ENCODE measurements at places on chromosomes 6 and 20. TPM values are rescaled to one million over a fixed set of nuclear protein-coding genes. Genes with fewer than 3 reads are reported as not detected.

HEY2 gene
- 0.32 TPM for total RNA-seq

TRIM40 gene
- not detected for total RNA-seq

RAET1E gene
- total RNA-seq = not detected

RNF144B gene
- total RNA-seq = 3.2 TPM

PMEPA1 gene
- 8.6 TPM for total RNA-seq

ZBTB46 gene
- 0.30 TPM for total RNA-seq

GABRR1 gene
- not detected for total RNA-seq

POLR1C gene
- 46.5 TPM for total RNA-seq

OSER1 gene
- total RNA-seq = 95.3 TPM

CST5 gene
- total RNA-seq = not detected

VSX1 gene
- total RNA-seq = not detected

GRCh38 chr6:49082611-49083010 is 380.4 kb downstream of the MMUT start:
- no peak overlapping the region for H3K27ac ChIP-seq
- H3K27me3 ChIP-seq = no peaks in the 10 kb centered on the region
- no peaks in the 10 kb centered on the region for H3K4me1 ChIP-seq

DNA sequence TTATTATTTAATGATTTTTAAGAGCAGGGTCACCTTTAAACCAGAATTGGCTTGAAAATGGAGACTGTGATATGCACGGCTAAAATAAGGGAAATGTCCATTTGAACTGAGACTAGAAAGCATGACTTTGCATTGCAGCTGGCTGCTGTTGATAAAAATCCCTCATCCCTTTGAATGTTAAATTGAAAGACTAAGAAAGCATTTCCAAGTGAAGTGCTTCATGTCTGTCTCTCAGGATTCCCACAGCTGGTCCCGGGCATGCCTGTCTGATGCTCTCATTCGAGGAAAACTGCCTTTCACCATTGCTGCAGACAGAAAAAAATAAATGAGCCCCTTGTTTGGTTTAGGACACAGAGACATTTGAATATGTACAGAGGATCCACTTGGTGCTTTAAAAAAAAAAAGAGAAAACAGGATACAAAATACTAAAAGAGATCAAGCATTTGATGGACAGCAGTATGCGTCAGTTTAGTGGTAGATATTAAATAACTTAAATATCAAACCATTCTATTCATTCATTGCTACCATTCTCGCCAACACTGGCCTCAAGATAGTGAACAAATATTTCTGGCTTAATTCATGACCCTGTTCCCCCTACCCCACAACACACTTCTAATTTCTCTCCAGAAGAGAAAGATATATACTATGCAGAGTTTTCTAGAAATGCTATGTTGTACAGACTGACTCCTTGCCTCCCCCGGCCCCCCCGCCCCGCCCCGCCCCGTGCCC is 55.0 kb downstream of the TBC1D7 start:
- peaks cover 18% of the 10 kb centered on the region for H3K4me1 ChIP-seq
- H3K4me3 ChIP-seq = no peak overlapping the region
- H3K27ac ChIP-seq = no peak overlapping the region
- H3K27me3 ChIP-seq = no peaks in the 10 kb centered on the region

GRCh38 chr20:59434960-59435359 is 134.5 kb downstream of the EDN3 start:
- H3K4me1 ChIP-seq = no peaks in the 10 kb centered on the region
- H3K4me3 ChIP-seq = no peak overlapping the region
- no peaks in the 10 kb centered on the region for H3K27me3 ChIP-seq
- no peaks in the 10 kb centered on the region for H3K36me3 ChIP-seq
- no peak overlapping the region for H3K27ac ChIP-seq

DNA sequence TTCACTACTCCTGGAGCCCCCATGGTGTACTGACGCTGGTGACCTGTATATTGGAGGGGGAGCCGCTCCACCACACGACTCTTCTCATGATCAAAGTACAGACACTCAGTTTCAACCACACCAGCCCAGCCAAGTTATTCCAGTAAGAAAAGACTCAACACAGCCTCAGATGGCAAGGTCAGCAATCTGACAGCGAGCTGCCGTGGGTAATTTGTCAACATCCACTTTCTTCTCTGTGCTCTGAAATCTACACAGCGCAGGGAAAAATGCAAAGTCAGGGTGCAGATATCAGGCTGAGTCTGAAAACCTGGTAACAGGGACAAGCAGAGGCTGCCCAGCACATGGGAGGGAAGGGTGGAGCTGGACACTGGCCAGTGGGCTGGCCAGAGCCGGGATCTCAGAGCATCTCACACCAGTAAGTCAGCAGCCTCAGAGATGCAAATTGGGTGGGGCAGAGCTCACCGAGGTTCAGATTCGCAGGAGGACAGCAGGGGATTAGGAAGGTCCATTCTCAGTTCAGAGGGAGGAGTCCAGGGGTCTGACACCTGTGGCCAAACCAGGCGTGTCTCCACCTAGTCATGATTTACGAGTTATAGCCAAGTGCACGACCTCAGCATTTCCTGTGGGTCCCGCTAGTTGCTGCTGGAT is 44.5 kb upstream of the RPS6KA2 start:
- no peak overlapping the region for H3K4me3 ChIP-seq
- no peak for DNase-seq
- H3K36me3 ChIP-seq = no peaks in the 10 kb centered on the region
- H3K27me3 ChIP-seq = peaks cover 3% of the 10 kb centered on the region
- no peaks in the 10 kb centered on the region for H3K4me1 ChIP-seq

DNA sequence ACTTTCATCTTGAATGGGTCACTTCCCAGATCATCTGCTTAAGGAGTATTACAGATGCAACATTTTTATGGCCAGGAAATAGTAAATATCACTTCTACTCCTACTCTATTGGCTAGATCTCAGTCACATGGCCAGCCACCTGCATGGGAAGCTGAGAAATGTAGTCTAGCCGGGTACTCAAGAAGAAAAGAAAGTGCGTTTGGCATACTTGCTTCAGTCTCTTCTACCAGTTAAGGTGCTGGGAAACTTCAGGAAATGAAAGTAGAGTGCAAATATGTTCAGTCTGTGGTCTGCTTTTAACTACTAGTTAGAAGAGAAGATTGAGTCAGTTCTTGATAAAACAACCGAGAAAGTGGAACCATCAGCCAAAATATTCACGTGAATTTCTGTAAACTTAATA is 129.2 kb downstream of the PDSS2 start:
- H3K4me3 ChIP-seq = no peak overlapping the region
- DNase-seq = no peak
- peaks cover 2% of the 10 kb centered on the region for H3K36me3 ChIP-seq
- H3K27ac ChIP-seq = no peak overlapping the region

- no peaks in the 10 kb centered on the region for H3K27me3 ChIP-seq
- H3K27ac ChIP-seq = no peak overlapping the region
- H3K4me3 ChIP-seq = no peak overlapping the region
- no peaks in the 10 kb centered on the region for H3K4me1 ChIP-seq
- no peak for DNase-seq
These were observed 182.2 kb downstream of the FARS2 start for GRCh38 chr6:5443491-5443890.

DNA sequence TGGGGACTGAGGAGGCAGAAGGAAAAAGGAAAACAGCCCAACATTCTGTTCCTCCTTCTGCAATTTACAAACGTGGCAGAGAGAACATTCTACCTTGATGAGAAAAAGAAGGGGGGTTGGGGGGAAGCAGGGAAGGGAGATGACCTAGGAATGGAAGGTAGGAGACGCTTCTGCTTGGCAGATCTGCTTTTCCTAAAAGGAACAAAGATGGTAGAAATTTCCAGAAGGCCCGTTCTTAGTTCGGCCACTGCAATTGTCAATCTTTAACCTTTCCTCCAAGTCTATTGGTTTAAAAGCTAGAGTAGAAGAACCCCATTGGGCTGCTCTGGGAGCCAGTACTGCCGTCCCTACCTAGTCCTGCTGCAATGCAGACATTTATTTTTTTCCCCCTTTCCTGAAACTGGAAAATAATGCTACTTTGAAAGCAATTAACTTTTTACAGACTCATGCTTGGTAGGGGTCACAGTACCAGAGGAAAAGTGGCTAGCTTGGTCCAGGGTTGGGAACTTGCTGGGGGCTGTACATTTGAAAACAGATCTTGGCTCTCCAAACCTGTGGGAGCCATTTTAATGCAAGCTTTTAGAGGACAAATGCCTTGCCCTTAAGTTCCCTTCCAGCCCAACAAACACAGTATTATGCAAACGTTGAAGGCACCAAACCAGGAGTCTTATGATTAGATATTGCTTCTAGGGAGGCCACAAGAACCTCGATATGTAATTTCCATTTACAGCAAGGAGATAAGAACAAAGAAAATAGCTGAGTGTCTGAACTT is 2.6 kb downstream of the ZMYND8 start:
- H3K27me3 ChIP-seq = no peaks in the 10 kb centered on the region
- peak overlapping the region; percentile 50 for H3K4me3 ChIP-seq
- H3K4me1 ChIP-seq = peaks cover 75% of the 10 kb centered on the region
- H3K36me3 ChIP-seq = peaks cover 16% of the 10 kb centered on the region
- no peak for DNase-seq

DNA sequence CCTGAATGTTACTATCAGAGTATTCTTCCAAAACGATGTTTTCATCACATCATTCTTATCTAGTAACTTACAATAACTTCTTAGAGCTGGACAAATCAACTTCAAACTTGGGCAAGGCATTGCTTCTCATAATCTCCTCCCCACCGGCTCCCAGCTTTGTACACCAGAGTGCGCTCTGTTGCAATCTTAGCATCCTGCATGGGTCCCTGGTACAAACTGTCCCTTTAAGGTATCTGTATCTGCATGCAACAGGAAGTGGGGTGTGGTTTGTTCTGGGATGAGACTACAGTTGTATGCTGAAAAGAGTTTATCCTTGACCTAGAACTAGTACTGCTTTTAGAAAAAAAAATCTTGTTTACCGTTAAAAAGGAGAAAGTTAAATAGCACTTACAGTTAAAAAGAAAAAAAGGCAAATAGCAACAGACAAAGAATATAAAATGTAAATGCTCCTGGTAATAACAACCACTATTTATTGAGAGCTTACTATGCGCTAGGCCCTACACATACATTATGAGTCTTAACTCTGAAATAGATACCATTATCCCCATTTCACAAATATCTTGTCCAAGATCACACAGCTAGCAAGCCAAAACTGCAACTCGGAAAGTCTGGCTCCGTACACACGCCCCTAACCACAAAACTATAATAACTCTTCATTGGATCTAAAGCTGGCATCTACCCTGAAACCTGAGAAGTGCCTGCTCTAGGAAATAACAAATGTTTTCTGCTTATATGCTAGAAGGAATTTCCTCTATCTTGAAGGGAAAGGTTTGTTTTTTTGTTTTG is 9.8 kb upstream of the HECA start:
- H3K27ac ChIP-seq = peak overlapping the region; percentile 83
- no peaks in the 10 kb centered on the region for H3K27me3 ChIP-seq
- H3K4me3 ChIP-seq = no peak overlapping the region
- H3K4me1 ChIP-seq = peaks cover 23% of the 10 kb centered on the region
- peak; percentile 78 for DNase-seq

DNA sequence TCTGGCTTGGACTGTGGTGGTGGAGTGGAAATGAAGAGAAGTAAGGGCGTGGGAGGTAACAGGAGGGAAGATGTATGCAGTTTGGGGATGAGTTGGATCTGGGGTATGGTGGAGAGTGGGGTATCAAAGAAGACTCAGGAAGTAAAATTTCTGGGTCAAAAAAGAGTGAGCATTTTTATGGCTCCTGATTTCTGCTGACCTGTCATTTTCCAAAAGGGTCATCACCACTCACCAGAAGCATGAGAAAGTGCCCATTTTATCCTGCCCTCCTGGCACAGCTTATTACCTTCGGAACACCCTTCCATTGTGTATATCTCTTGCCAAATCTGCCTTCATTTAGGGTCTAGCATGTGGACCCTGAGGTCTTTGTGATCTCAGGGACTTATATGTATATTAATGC is 17.3 kb downstream of the TOX2 start:
- no peak overlapping the region for H3K27ac ChIP-seq
- no peak overlapping the region for H3K4me3 ChIP-seq
- H3K27me3 ChIP-seq = peaks cover 38% of the 10 kb centered on the region
- H3K4me1 ChIP-seq = peaks cover 4% of the 10 kb centered on the region
- H3K36me3 ChIP-seq = no peaks in the 10 kb centered on the region
- DNase-seq = no peak

- no peak overlapping the region for H3K4me3 ChIP-seq
- no peaks in the 10 kb centered on the region for H3K4me1 ChIP-seq
- DNase-seq = no peak
- H3K36me3 ChIP-seq = no peaks in the 10 kb centered on the region
These were observed 93.7 kb downstream of the PLG start for GRCh38 chr6:160795721-160796120.

- no peaks in the 10 kb centered on the region for H3K36me3 ChIP-seq
- H3K27ac ChIP-seq = no peak overlapping the region
- H3K4me3 ChIP-seq = no peak overlapping the region
- no peak for DNase-seq
These were observed 145.3 kb upstream of the TENT5A start for GRCh38 chr6:81897793-81898192.

DNA sequence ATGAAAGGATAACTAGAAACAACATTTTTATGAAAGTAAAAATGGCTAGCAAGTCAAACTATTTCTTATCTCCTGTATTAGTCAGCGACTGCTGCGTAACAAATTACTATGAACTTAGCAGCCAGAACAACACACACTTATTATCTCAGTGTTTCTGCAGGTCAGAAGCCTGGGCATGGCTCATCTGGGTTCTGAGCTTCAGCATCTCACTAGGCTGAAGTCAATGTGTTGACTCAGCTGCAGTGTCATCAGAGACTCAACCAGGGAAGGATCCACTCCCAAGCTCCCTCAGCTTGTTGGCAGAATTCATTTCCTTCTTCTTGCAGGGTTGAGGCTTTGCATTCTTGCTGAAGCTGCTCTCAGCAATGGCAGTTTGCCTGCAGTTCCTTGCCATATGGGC is 33.2 kb upstream of the IGF2R start:
- H3K27ac ChIP-seq = no peak overlapping the region
- no peak for DNase-seq
- H3K27me3 ChIP-seq = no peaks in the 10 kb centered on the region
- H3K36me3 ChIP-seq = no peaks in the 10 kb centered on the region
- no peak overlapping the region for H3K4me3 ChIP-seq

DNA sequence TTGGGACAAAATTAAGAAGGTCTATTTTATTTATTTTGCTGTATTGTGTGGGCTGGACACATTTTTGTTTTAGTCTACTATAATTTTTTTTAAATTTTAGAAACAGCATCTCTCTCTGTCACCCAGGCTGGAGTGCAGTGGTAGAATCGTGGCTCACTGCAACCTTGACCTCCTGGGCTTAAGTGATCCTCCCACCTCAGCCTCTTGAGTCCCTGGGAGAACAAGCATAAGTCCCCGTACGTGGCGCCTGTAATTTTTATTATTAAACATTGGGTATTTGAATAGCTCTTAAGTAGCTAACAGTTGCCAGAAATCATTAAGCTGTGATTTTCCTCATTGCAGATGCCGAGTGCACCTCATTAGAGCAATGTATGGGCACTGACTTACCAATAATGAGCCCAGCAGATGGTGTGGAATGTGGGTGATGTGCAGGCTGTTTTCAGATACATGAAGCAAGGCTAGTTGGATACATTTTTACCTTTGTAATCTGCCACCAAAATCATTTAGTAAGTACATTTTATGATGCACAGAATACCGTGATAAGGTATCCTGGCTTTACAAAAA is 10.3 kb upstream of the MAS1 start:
- no peaks in the 10 kb centered on the region for H3K36me3 ChIP-seq
- H3K4me1 ChIP-seq = no peaks in the 10 kb centered on the region
- H3K27me3 ChIP-seq = peaks cover 14% of the 10 kb centered on the region
- no peak for DNase-seq
- no peak overlapping the region for H3K4me3 ChIP-seq
- H3K27ac ChIP-seq = no peak overlapping the region

GRCh38 chr20:51158226-51158625 is 135.3 kb upstream of the KCNG1 start:
- no peak overlapping the region for H3K27ac ChIP-seq
- no peak overlapping the region for H3K4me3 ChIP-seq
- peaks cover 35% of the 10 kb centered on the region for H3K27me3 ChIP-seq
- DNase-seq = no peak

- H3K27ac ChIP-seq = no peak overlapping the region
- H3K36me3 ChIP-seq = peaks cover 40% of the 10 kb centered on the region
- H3K27me3 ChIP-seq = no peaks in the 10 kb centered on the region
- DNase-seq = no peak
These were observed 8.0 kb downstream of the FOXO3 start for GRCh38 chr6:108568551-108569305.
